ENCODE measurements at places on chromosomes 5 and 9.

DNA sequence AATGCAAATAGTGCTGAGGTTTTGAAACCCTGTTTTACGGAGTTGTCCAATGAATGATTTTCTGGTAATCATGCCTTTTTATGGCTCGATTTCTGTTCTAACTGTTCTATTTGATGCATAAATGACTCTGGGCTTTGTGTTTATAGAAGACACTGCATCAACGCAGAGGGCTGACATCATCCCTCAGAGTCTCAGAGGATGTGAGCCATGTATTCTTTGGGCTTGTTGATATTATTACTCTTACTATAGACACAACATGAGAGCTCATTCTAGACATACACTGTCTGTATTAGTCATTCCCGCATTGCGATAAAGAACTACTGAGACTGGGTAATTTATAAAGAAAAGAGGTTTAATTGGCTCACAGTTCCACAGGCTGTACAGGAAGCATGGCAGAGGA is 31.6 kb downstream of the CDH6 start:
- no peak for DNase-seq

GRCh38 chr9:37343724-37344123 is 78.8 kb upstream of the GRHPR start:
- DNase-seq = no peak

GRCh38 chr9:26813247-26813646 is 79.4 kb downstream of the CAAP1 start:
- no peak for DNase-seq

- DNase-seq = no peak
Measured at GRCh38 chr5:165152058-165152457, 1646.6 kb downstream of the MAT2B start.

- no peak for DNase-seq
Measured at GRCh38 chr5:133233616-133234015, 181.8 kb downstream of the HSPA4 start.

DNA sequence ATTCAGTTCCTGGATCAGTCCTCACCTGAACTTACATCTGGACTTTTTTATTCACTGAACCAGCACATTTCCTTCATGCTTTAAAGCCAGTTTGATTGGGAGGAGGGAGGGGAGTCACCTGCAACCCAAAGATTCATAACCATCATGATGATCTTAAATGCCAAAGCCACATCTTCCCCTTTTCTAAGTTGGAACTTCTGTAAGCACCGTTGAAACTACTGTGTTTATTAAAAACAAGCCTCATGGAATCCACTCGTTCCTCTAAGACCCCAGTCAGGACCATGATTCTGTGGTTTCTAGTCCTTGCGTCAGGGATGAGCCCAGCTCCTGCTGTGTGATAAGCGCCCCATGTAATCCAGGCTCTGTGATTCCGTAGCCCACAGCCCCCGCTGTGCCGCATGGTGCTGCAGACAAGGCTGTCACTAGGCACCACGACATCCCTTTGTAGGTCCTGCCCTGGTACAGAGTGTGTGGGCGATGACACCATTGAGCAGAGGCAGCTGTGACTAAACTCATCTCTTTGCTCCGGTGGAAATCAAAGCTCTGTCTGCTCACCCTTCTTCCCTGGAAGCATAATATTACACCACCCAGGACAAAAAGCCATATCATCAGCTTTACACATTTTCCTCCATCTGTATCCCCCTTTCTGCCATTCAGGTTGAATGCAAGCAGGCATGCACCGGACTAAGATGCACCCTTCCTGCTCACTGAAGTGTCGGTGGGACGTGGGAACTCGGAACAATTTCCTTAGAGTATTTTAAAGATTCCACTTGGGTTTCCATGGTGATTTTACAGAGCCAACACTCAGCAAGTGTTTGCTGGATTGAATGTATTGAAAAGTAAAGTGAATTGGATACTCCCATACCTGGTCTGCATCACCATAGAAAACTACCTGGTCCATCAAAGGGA is 132.0 kb upstream of the FSTL4 start:
- DNase-seq = no peak

- DNase-seq = no peak
Measured at GRCh38 chr9:124242331-124243194, 15.2 kb upstream of the NEK6 start.

DNA sequence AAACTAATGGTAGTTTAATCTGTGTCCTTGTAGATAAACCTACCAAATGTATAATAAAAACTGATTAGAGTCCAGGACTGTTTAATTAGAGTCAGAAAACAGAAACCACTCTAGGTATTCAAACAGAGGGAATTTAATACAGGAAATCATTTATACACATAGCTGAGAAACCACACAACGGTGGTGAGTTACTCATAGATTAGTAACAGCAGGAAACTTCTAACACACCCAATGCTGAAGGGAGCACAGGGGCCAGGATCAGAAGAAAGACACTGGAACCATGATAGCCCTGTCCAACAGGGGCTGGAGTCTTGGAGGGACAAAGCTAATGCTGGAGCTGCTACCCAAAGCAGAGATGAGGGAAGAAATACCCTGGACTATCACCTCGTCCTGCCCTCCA is 321.0 kb downstream of the ACTL7B start:
- no peak for DNase-seq

DNA sequence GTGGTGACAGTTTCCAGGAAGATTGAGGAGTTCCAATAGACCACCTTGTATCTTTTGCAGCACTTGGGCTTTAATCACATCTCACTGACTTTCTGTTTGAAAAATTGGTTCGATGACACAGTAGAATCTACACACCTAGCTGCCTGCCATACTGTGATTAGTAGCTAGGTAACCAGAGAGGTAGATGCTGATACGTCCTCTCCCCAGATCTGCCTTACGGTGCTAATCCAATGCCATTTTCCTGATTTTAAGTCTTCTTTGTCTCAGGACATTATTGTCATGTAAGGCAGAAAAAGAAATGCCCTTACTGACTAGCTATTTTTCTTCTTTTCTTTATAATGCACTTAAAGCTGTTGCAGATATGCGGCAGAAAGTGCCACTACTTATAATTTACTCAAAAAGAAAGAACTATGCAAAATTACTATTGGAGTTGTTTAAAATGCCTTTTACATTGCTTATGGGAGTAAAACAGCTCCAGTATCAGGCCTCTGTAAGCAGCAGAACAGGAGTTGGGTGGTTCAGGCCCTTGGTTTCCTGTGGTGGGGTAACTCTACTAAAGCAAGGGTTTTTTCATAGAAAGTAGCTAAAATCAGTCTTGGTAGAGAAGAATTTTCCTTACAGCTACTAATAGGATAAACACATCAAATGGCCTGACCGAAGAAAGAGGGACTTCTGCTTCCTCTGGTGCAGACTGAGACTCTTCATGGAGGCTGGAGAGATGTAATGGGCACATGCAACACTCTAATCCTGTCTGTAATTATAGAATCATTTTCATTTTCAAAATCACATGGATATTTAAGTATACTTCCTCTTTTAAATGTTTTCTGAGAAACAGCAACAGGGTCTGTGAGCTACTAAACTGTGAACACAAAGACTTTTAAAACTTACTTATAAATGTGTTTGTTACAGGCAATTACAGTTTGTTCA is 177.2 kb downstream of the MAPKAP1 start:
- no peak for DNase-seq

- DNase-seq = no peak
Measured at GRCh38 chr5:174798551-174798951, 74.2 kb downstream of the MSX2 start.

- DNase-seq = no peak
Measured at GRCh38 chr5:83256091-83256780, 178.9 kb downstream of the XRCC4 start.

- DNase-seq = no peak
Measured at GRCh38 chr5:126746290-126746689, 30.6 kb upstream of the LMNB1 start.

DNA sequence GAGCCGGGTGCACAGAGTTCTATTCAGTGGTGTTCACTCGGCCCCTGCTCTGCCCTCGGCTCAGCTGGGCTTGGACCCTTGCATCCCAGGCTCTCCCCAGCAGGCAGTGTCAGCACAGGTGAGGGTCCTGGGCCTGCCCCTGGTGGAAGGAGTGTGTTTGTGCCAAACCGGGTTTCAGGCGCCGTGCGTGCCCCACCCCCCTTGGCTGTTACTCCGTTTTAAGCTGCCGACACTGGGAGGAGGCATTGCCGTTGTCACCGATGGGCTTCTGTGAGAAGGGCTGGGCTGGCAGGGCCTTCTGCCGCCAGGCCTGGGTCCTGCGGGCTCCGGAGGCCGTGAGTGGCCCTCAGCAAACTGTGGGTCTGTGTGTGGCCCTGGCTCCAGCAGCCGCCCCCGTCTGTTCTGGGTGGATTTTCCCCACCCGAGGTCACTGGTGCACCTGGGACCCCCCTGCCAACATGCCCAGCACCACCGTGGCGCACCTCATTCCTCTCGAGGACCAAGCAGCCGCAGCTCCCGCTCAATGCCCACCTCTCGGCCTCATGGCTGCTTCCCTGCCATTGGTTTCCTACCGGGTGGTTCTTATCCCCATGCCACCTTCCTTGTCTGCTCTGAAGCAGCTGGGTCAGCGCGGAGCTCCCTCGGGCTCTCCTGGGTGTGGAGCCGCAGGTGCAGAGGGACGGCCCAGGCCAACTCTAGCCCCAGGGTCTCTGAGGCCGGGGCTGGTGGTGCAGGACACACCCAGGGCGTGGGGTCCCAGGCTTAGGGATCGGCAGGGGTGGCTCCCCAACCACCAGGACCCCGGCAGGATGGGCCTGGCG is 44.3 kb upstream of the EXOC3 start:
- no peak for DNase-seq

GRCh38 chr5:33894566-33894965 is 2.8 kb upstream of the ADAMTS12 start:
- DNase-seq = no peak

GRCh38 chr9:129597355-129598088 is 23.4 kb downstream of the C9orf50 start:
- no peak for DNase-seq

DNA sequence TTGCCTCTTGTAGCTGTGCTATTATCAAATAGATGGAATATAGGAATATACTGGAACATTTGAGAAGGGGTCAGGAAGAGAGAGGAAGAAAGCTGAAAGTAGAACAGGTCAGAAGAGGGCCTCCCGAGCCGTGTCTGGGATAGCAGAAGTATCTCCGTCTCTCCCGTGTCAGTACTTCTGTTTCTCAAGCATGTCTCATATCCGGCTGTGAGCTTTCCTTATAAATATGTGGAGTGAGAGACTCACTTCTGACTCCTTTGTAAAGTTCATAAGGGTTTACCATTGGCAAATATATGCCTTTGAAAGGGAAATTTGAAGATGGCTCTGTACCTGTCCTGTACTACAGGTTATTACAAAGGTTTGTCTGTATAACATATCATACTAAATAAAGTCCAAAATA is 50.3 kb downstream of the MOCS2 start:
- DNase-seq = no peak

- no peak for DNase-seq
Measured at GRCh38 chr5:139137697-139138096, 60.5 kb downstream of the SIL1 start.

DNA sequence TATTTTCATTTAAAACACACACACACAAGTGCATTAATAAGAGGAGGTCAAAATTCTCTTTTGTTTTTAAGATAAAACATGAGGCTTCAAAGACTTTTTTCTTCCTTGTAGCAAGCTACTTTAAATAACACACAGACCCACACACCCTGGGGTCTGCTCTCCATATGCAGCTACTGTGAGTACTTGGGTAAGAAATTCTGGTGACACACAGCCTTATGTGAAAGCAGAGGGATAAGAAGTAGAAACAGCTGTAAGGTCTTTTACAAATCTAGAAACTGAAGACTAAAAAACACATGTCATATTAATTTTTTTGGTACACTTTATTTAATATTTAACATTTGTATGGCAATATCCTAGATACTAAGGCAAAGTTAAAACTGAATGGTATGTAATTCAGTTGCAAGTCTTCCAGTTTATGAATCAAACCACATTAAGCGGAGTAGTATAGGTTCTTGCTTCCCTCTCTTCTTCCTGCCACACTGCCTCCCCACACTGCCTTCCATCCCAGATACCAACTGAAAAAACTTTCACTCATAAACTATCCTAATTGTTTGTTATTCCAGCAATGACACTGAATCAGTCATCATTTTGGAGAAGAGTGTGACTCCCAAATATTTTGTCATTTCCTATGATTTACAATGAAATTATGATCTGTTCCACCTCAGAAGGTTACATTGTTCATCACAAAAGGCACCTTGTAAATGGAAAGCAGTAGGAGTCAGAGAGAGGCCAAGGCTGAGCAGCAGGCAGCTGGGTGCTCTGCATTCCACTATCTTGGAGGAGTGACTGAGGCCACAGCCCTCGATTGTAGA is 92.0 kb downstream of the PLCXD3 start:
- DNase-seq = no peak

DNA sequence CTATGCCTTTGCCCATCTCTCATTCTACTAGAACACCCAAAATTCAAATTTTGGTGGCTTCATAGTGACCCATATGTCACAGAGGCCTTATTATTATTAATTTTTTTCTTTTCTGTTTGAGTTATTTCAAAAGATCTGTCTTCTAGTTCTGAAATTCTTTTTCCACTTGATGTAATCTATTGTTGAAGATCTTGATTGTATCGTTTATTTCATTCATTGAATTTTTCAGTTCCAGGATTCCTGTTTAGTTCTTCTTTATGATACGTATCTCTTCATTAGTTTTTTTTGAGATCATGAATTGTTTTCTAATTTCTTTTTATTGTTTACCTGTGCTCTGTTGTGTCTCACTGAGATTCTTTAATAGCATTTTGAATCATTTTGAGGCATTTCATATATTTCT is 24.6 kb upstream of the APBA1 start:
- DNase-seq = no peak

DNA sequence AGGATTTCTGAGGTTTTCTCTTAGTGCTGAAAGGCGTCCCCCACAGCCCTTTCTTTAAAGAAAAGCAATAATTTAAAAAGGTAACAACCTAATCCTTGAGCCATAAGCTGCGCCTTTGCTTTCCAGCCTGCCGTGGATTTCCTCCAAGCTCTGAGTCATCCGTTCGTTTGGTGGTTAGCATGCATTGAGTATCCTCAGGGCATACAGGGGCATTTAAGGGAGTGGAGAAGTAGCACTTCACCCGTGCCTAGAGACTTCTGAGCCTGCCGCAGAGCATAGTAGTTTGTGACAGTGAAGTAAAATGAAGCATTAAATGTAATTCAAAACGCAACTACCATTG is 892 bp upstream of the TNC start:
- no peak for DNase-seq

DNA sequence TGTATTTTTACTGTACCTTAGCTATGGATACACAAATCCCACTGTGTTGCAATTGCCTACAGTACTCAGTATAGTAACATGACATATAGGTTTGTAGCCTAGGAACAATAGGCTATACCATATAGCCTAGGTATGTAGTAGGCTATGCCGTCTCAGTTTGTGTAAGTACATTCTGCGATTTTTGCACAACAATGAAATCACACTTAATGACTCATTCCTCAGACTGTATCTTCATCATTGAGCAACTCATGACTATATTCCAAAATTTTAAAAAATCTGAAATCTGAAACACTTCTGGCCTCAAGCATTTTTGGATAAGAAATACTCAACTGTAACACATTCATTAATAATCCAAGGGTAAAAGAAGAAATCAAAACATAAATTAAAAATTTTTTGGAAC is 666.8 kb upstream of the GRAMD2B start:
- DNase-seq = no peak

- no peak for DNase-seq
Measured at GRCh38 chr5:3925022-3925421, 329.4 kb downstream of the IRX1 start.

Measured in stimulated activated CD4-positive, alpha-beta T cell treated with anti-CD3 and anti-CD28 coated beads, Interleukin-1b, Interleukin-23, amount 100 ng/mL, for 1 hour (primary cell).